ENCODE measurements at places on chromosomes 4 and X. TPM values are rescaled to one million over a fixed set of nuclear protein-coding genes. Genes with fewer than 3 reads are reported as not detected.

The ARMCX1 gene
- total RNA-seq, result 0.05 TPM

The CRLF2 gene
- total RNA-seq, result 4.7 TPM

The GCNA gene
- total RNA-seq, result 5.3 TPM

The FRMD7 gene
- not detected for total RNA-seq

DNA sequence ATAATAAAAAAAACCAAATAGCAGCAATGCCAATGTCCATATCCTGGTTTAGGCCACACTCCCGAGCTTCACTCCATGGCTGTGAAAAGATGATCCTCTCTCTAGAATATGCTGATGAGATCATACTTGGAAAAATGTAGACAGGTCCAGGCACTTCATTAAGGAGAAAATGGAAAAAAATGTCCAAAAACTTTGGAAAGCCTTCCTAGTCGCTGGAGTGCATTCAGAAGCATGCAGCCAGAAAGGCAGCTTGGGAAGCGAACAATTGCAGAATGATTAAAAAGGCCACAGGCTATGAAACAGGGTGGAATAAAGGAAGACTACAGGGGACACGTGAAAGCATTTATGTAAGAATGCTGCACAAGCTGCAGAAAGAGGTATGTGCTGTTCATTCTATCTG, 165.6 kb upstream of the HCCS start:
- DNase-seq, result no peak

- DNase-seq, result no peak
Measured at GRCh38 chr4:13176741-13177142, 307.4 kb downstream of the RAB28 start.

DNA sequence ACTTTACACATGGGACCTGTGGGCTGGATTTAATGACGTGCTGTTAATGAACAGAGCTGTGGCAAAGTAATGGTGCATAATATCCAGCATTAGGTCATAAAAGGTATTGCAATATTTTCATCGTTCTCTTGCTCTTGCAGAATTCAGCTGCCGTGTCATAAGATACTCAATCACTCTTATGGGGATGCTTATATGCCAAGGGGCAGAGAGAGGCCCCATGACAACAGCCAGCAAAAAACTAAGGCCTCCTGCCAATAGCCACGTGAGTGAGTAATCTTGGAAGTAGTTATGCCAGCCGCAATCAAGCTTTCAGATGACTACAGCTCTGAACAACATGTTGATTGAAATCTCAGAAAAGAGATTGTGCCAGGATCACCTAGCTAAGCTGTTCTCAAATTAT, 616.9 kb downstream of the FSTL5 start:
- DNase-seq, result no peak

DNA sequence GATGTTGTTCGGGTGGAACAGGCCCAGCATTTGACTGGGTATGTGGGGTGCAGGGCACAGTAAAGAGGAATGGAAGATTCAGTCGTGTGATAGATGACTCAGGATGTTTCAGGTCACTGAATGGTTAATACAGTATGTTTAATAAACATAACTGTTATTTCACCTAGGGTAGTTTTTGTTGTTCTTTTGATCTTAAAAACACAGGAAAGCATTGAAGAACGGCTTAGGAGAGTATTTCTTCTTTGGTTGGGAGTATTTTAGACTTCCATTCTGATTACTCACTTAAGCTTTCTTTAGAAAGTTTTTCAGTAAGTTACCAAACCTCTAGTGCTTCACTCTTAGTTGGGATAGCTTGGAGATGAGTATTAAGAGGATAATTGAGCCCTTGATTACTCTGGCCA, 62.3 kb downstream of the STAG2 start:
- DNase-seq, result no peak

DNA sequence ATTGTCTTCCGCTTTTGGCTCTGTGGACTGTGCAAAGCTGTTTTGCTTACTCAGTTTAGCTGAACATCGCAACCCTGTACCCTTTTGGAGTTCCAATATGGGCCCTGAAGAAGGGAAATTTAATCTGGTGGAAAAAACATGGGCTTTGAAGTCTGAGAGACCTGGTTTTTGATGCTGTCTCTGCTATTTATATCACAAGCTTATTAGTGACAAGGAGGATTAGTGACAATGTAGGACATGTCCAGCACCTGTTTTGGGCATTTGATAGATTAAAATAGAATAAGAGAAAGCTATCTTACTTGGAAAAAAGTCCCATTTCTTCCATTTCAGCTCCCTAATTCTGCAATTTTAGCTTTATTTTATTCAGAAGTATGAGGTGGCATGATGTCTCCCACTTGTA, 417.3 kb downstream of the SPRY1 start:
- DNase-seq, result no peak

DNA sequence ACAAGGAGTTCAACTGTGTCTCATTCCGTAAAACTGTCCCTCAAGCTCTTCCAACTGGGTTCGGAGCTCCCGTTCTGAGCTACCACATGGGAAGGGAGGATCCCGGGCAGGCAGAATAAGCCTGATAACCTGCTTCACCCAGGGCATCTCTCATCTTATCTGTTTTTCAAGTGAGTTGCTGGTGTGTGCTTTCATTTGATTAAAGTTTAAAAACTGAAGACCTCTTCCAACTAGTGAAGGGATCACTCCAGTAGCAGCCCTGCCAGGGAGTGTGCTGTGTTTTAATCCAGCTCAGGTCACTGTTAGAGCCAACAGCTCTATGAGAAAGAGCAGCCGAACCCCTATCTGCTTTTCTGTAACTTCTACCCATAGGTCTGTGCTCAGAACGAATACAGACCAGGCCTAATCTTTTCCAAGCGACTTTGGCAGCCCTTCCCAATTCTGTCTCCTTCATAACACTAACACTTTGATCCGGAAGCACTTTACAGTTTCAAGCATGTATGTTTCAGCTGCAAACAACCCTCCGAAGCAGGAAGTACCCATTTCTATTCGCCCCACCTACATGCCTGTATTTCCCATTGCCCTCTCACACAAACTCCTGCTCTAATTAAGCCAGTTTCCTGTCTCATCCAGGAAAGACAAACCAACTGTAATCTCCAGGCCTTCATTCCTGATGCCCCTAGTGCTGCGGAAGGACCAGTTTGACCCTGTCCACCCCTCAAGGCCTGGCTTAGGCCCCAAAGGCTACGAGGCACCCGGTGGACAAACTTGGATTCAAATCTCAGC, 60.9 kb downstream of the IRF2 start:
- no peak for DNase-seq

GRCh38 chr4:6375620-6376295, 96.7 kb downstream of the PPP2R2C start:
- no peak for DNase-seq

GRCh38 chrX:70049925-70050324, at the start of gene AWAT2:
Gene AWAT2 (minus strand): TSS chrX:70049938. CDS start chrX:70049932, 6 bp downstream.
- no peak for DNase-seq

GRCh38 chrX:108516184-108516583, 76.5 kb downstream of the COL4A5 start:
- DNase-seq, result no peak

- no peak for DNase-seq
Measured at GRCh38 chr4:159386620-159387019, 283.7 kb downstream of the RAPGEF2 start.

DNA sequence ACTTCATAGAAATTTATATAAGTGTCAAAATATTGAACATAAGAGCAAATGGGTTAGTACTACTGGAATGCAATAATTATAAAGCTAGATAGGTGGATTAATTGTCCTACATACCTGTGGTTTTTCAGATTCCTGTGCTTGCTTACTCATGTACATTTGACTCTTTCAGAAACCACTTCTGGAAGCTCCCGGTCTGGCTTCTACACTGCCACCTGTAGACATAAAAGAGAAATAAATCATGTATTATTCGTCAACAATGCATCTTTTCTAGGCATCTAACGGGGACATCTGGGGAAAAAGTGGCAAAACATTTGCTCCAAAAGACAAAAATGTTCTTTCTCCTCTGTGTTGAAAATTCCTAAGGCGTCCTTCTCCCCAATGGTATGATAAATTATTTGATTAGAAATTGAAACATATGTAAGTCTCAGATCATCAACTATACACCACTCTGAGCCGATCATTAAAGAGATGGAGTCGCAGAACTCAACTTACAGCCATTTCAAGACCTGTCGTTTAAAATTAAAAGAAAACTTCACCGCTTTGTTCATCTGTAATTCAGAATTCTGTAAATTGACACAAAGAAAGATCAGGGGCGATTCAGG, 648.7 kb upstream of the DIPK2B start:
- peak; percentile 56 for DNase-seq

Data from NCI-H460 (cell line).